ENCODE measurements at places on chromosomes 16 and 17.

- peak; percentile 31 for DNase-seq
Measured at GRCh38 chr17:30956764-30957374, 14.0 kb upstream of the RNF135 start.

DNA sequence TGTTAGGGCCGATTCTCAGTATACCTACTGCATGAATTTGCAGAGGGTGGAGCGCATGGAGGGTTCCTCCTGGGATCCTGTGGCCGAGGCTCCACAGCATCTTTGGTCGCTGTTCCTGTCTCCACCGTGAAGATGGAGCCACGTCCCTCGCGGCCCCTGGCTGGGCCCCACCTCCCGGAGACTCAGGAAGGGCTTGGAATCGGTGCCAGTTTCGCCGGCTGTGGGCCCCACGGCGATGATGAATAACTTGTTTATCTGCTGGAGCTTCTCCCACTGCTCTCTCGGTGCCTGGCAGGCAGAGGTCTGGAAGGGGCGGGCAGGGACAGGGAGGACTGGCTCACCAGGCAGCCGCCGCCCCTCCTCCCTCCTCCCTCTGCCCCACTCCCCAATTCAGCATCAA, 8.1 kb downstream of the SLC5A11 start:
- no peak for DNase-seq

DNA sequence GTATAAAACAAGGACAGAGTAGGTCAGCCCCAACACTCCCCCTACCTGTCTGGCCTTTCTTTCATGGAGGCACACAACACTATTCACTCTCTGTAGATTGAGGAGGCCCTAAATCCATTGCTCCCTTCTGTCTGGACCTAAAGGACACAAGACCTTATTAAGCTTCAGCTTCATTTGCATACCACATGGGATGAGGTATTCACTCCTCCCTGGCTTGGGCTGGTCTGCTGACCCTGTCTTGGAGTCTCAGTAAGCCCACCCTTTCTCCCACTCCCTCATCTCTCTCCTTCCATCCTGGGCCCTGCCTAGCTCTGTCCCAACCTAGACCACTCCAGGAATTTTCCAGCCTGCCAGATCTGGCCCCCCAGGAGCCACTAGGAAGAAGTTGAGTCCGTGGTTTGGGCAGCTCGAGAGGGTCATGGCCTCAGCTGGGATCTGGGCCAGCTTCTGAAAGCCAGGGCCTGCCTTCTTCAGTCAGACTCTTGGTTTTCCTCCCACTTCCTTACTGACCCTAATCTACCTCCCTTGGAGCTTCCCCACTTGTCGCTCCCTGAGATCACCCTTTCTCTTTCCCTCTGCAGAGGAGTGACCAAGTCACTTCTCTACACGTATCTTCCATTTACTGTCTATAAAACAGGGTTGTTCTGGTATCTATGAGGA, 6.5 kb upstream of the LLGL1 start:
- DNase-seq: no peak

DNA sequence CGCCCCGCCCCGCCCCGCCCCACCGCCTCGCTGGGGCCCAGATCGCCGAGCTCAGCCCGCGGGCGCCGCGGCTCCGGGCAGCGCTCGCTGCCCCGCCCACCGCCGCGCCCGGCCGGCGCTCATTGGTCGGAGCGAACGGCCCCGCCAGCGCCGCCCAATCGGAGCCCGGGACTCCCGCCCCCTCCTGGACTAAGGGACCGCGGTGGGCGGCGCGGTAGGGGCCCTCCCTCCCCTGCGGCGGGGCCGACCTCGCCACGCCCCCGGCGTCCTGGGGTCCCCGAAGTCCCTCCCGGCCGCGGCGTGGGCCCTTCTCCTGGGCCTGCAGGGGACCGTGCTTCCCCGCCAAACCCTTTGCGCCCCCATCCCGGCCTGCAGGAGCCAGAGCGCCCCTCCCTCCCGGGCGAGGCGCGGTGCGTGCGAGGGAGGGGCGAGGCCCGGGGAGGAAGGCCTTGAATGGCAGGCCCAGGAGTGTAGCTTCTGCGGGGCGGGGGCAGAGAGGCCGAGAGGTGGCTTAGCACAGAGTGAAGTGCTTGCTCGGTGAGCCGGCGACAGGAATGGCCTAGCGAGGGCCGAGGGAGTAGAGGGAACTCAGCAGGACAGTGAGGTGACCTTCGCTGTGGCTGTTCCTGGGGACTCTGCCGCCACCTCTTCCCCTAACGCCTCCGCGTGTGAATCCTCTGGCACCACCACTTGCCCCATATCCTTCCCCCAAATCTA, at the start of gene CAMKK1:
CAMKK1 (minus strand) TSS at position 51 of the 717 bp plus-strand sequence. CDS start 7,366 bp downstream, outside the sequence.
- peak; percentile 92 for DNase-seq

DNA sequence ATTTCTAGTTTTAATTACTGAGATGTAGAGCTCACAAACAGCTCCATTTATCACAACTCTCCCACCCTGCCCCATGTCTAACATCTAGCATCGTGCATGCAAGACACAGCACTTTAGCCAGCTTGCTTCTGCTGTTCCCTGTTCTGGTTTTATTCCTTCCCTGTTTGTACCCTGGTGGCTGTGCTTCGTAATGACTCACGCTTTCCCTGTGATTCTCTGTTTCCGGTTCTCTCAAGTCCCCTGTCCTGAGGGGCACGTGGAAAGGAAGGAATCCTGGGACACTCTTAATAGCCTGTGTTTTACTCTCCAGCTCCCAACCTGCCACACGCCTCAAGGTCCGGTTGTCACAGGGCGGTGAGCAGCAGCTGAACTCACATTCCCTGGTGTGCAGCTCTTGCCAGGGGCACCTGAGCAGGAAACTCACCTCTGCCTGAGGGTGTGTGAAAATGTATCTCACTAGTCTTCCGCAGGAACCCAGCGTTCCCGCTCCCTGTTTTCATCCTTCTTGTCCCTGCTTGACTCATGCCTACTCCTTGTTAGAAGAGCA, 10.6 kb downstream of the SHISA6 start:
- no peak for DNase-seq

DNA sequence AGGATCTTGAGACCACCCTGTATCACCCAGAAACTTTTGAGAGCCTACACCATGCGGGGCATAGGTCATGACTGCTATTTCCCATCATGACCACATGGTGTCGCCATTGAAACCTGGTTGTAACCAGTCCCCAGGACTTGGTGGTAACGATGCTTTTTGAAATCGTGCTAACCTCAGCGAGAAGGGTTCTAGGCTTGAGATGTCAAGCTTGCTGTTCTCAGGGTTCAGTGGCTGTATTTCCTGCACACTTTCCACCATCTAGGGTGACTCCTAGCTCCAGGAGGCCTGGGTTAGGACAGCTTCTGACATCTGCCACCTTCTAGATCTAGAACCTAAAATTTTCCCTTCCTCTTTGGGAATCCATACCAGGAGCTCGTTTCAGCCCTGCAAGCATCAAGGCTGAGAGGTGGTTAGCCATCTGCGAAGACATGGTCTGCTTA, 13.0 kb upstream of the SPNS3 start:
- peak; percentile 77 for DNase-seq

DNA sequence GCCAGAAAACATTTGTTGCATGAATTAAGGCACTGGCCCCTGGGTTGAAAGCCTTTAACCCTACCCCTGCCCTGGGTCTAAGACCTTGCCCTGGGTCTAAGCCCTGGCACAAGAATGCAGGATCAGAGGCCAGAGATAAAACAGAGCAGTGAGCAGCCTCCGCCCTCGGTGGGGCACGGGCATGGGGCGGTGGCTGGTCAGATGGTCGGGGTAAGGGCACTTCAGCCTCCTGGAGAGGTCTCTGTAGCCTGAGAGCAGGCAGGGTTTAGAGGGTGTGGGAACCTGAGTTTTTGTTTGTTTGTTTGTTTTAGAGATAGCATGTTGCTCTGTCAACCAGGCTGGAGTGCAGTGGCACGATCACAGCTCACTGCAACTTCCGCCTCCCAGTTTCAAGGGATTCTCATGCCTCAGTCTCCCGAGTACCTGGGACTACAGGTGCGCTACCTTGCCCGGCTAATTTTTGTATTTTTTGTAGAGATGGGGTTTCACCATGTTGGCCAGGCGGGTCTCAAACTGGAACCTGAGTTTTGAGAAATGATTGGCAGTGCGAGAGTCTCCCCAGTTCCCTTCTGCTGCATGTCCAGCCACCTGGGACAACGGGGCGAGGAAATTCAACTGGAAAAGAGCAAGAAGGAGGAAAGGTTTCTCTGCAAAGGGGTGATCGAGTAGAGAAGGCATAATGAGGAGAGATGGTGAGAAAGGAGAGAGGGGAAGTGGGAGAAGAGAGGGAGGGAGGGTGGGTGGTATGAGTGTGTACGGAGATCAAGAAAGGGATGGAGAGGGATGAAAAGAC, 27.7 kb downstream of the TNS4 start:
- no peak for DNase-seq

DNA sequence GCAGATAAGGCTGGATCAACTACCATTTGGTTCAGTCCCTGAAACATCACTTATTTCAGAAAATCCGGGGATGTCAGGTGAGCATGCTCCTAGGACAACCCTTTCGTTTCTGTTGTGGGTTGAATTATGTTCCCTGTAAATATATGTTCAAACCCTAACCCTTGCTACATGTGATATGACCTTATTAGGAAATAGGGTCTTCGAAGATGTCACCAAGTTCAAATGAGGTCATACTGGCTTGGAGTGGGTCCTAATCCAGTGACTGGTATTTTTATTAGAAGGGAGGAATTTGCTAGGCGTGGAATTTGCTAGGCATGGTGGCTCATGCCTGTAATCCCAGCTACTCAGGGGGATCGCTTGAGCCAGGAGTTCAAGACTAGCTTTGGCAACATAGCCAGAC, 21.3 kb downstream of the SNX20 start:
- no peak for DNase-seq

- peak; percentile 79 for DNase-seq
Measured at GRCh38 chr17:7647018-7647417, 3.7 kb upstream of the ATP1B2 start.

DNA sequence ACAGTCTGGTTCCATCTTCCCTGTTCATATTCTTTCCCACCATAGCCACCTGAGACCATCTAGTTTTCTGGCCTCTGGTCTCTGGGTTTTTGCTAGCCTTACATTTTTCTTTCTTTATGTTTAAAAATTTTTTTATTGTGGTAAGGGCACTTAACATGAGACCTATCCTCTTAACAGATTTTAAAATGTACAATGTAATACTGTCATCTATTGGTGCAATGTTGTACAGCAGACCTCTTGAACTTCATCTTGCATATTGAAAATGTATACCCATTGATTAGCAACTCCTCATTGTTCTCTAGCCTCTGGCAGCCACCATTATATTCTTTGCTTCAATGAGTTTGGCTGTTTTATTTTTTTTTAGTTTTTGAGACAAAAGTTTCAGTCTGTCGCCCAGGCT, 39.2 kb downstream of the ITGAM start:
- DNase-seq: no peak

DNA sequence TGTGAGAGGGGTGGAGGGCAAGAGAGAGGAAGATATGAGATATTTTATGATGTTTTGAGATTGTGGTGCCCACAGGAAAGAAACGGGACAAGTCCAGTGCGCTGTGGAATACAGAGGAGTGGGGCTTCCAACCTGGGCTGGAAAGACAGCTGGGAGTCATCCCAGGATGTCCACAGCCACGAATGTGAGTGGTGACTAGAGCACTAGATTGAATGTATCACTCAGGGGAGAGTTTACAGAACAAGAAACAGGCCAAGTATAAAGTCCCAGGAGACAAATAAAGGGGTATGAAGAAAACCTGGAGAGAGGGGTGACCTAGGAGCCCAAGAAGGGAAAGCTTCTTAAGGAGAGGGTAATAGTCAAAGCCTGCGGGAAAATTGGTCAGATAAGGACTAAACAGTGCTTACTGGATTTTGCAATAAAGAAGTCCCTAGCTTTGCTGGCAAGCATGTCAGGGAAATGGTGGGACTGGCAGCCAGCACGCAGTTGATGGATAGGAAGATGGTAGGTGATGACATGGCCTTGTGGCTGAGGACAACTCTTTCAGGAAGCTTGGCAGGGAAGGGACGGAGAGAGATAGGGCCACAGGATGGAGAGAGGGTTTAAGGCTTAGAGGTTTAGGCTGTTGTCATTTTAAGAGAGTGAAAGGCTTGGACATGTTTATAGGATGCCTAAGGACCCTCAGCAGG, 114.5 kb downstream of the AXIN2 start:
- DNase-seq: no peak

DNA sequence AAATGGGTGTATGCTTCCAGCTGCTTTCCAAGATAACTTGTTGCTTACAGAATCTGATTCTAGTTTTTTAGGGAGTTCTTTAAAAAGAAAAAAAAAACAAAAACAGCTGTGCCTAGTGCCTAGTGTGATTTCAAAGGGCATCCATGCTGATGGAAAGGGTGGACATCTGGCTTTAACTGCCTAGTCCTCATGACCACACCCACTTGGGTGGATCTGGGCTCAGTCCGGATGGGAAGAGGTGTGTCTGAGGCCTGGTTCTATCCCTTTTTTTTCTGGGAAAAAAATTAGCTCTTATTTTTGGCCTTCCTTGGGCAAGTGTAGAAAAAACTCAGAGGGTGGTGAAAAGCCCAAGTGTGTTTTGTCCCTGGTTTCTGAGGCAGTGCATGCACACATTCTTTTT, 132.3 kb upstream of the CDH11 start:
- no peak for DNase-seq

- DNase-seq: no peak
Measured at GRCh38 chr16:64269756-64270155, 852.1 kb downstream of the CDH11 start.

- DNase-seq: peak; percentile 81
Measured at GRCh38 chr16:11152677-11153331, 103.2 kb downstream of the SOCS1 start.

- no peak for DNase-seq
Measured at GRCh38 chr17:9487406-9487805, 88.2 kb downstream of the STX8 start.

- peak; percentile 18 for DNase-seq
Measured at GRCh38 chr16:83215406-83216001, 588.7 kb downstream of the CDH13 start.

DNA sequence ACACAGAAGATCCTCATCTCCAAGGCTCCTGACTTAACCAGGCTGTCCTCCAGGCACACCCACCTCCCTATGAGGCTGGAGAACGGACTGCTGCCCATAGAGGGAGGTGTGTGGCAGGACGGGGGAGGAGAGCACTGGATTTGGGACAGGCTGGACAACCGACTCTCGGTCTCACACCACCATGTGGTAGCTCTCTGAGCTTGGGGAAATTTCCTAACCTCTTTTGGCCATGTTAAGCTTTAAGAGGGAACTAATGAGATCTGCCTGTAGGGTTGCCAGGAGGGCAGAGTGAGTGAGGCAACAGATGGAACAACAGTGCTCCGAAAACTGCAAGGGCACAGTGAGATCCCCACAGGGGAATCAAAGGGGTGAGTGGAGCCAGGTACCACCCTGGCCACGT, 32.7 kb downstream of the RHBDL3 start:
- DNase-seq: peak; percentile 3

GRCh38 chr17:39699818-39700147, at the start of gene ERBB2:
Gene ERBB2 (plus strand): TSS chr17:39700064. CDS start chr17:39700239, 175 bp downstream.
- peak; percentile 24 for DNase-seq

GRCh38 chr17:7478276-7479212, 887 bp downstream of the ZBTB4 start:
- no peak for DNase-seq

DNA sequence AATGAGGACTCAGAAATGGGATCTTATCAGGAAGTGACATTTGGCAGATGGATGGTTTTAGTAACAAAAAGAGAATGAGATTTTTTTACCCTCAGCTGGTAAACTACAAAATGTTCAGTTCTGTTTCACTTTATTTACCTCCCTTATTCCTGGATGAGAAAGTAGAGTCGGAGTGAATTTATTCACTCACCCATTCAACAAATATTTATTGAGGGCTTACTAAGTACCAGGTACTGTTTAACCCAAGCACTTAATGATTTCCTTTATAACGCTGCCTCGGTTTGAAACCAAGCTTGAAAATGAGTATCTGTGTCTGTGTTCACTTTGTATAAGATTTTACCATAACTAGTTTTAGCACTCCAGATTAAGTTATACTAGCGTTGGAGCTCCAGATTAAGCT, 38.1 kb downstream of the CDRT15 start:
- no peak for DNase-seq
